ENCODE measurements at places on chromosomes 3 and 15.

DNA sequence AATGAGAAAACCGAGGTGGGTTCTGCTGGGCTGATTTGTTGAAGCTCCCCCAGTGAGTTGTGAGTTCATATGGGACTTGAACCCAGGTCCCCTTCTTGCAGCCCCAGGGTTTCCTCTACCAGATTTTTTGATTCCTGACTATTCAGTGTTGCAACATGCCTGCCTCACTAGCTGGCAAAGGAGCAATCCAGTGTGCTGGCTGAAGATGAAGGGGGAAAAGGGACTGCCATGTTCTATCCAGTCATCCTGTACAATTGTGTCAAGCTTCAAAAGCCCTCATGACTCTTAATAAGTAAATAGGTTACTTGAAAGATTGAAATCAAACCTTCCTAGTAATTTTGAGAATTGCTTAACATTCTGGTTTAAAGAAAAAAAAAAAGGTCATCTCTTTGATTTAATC lies 211.5 kb upstream of the TP63 start:
- no peak for DNase-seq

- DNase-seq, result no peak
Measured at GRCh38 chr3:9780910-9781309, 11.2 kb upstream of the CAMK1 start.

DNA sequence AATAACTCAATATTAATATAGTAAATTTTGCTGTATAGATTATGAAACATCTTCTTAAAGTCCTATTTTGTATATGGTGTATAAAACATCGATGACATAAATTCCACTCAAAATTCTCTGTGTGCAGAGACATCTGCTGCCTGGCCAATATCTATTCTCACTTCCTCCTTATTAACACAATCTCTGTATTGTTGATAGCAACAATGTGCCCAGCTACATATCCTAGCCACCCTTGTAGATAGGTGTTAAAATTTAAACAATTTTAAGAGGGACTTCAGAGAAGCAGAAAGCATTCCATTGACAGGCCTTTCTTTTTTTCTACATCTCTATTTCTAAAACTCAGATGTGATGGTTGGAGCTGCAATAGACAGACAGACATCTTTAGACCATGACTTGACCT lies 72.3 kb downstream of the FGF12 start:
- DNase-seq, result no peak

DNA sequence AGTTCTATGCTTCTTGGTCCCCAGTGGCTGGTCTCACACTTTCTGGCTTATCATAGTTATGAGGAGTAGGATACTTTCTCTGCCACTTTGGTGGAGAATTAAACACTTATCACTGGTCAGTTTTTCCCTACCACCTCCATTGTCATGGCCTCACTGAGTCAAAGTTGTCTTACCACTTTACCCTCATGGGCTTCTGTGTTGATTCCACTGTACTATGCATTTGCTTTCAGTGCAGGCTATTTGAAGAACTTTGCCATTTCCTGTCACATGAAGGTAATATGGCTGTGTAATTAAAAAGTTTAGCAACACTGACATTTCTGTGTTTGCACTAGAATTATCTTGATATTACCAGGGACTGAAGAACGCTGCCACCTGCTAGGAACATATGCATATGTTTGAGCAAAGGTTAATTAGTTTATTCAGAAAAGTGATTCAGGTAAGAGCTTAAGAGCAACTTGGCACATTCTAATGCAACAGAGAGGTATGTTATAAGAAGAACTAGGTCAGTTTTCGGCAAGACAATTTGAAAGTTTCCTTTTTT lies 377.3 kb downstream of the PDCD6IP start:
- no peak for DNase-seq

DNA sequence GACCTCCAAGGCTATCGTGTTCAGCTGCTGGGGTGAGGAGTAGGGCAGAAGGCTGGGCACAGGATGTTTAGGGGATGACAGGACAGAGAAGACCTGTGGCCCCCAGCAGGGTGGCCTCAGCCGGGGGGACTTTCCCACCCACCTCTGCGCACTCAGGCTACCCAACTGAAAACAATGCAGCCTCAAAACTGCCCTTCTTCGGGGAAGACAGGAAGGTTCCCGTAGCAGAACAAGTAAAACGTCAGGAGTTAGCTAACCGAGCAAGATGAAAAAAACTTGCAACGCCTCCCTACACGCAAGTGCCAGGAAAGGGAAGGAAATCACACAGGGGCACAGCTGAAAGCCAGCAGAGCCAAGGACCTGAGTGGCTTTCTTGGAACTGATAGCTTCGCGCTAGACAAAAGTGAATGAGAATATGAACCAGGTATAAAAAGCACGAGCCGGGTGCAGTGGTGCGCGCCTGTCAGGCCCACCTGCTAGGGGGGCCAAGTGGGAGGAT lies 38.4 kb upstream of the FURIN start:
- DNase-seq, result no peak

DNA sequence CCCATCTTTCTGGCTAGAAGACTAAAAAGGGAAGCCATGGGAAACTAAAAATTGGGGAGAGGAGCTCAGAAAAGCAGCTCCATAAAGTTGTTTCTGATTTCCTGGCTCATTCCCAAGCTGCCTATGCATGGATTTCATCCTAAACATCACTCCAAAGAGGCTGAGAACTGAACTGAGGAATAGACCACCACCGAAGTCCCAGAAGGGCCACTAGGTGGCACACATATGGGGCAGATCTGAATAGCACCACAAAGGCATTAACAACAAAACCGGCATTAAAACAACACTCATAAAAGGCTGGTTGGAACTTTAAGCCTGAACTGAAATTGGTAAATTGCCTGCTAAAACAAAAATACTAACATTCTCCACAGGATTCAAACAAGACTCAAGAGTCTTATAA lies 106.3 kb downstream of the PLD1 start:
- peak; percentile 22 for DNase-seq

- DNase-seq, result no peak
Measured at GRCh38 chr15:38665586-38666305, 101.1 kb upstream of the RASGRP1 start.

DNA sequence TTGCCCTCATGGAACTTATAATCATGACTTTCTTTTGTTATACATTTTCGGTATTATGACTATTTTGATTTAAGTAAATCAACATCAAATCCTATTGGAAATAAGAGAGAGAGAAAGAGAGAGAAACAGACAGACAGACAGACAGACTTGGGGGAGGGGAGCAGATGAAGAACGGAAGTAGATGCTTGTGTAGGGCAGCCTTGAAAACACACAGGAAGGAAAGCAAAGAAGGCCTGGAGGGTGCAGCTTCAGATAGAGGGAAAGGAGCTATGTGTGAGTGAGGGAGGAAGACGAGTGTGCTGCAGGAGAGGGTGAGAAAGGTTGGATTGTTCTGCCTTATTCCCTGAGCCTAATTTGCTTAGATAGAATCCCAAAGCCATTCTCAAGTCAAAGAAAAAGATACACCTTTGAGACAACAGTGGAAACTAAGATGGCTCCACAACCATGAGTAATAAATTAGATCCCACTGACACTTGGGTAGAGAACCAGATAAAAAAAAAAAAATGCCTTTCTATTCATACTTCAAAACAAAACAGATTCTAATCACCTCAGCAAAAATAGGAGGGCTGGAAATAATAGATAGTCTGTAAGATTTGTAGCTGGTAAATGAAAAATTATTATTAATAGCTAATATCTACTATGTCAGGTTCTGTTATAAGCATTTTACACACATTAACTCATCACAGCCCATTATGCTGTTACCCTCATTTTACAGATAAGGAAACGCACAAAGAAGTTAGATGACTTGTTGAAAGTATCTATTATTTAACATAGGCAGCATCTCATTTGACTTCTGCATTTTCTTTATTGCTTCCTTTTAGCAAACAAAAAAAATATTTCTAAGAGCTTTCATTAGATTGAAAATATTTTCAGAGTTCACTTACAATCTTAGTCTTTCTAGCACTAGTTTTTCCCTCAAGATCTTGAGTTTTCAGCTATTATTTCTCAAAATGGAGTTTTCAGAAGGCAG lies 214.1 kb downstream of the TNIK start:
- DNase-seq, result no peak

- DNase-seq, result no peak
Measured at GRCh38 chr15:94263341-94264273, 32.2 kb downstream of the MCTP2 start.

DNA sequence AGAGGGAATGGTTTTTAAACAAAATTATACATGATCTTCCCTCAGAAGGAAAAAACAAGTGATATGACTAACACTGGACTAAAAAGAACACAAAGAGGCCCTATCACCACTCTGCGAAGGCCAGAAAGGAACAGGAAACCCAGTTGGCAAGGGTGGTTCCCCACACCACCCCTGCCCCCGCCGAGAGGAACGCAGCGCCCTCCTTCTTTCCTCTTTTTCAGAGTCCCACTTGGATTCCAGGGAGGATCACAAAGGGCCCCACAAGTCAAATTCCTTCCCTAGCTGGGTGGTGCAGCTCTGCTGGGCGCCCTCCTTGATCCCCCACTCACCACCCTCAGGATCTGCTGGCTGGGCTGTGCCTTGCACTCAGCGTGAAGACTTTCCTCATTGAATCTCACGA lies 29.8 kb downstream of the PLA1A start:
- no peak for DNase-seq

- no peak for DNase-seq
Measured at GRCh38 chr15:65914981-65915925, 46.0 kb downstream of the RAB11A start.

- no peak for DNase-seq
Measured at GRCh38 chr15:71337197-71337845, 222.1 kb downstream of the THSD4 start.

DNA sequence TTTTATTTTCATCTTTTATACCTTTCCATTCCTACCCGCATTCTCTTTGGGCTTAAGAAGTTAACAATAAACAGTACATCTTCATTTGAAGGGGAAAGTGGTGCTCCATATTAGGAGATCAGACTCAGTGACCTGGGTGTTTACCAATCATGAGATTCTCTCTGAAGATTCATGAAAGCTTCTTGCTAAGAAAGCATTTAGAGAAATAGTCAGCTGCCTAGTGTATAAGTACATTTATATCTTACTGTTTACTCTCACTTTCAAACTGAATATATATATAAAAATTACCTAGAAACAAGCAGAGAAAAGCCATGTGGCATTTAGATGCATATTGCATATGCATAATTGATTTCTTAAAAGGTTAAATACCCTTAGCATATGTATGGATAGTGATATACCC lies 100.5 kb downstream of the KCNH8 start:
- no peak for DNase-seq

GRCh38 chr3:14518432-14518802 lies 21.7 kb downstream of the GRIP2 start:
- no peak for DNase-seq

DNA sequence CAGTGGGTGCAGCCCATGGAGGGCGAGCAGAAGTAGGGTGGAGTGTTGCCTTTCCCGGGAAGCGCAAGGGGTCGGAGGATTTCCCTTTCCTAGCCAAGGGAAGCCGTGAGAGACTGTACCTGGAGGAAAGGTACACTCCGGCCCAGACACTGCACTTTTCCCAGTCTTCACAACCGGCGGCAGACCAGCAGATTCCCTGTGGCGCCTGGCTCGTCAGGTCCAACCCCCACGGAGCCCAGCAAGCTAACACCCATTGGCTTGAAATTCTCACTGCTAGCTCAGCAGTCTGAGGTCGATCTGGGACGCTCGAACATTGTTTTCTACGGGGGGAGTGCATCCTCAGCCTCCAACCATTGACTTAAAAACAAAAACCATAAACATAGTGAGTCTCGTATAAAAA lies 26.5 kb downstream of the CCNB2 start:
- no peak for DNase-seq

DNA sequence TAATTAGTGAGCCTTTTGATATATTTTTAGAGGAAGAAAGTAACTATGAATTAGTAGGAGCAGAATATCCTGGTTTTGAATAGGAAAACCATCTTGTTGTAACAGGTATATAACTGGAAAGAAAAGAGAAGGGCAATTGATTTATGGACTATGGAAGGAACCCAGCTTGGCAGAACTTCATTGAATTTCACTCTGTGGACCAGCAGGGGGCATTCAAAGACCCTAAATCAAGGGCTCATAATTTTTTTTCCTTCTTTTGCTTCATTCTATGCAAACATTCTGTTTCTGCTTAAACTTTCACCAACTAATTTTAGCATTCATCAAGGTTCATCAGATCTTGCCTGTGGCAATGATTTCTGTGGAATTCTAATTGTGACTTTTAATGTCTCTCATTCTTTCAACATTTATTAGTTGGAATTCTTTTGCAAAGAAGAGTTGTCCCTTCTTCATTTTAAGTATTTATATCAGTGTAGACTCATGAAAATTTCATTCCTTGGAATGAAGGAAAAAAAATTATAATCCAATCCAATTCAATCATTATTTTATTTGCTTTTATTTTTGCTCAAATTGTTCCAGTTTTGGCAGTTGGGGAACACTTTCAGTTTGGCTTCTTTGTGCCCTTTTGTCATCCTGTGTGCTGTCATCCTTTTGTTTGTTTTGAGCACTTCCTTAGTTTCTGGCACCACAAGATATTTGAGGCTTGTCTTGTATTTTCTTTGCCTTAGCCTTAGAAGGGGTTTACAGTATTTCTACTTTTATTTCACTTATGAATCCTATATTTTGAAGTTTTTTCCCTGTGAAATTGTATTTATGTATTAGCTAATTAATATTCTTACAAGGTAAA lies 30.4 kb downstream of the NXPE3 start:
- DNase-seq, result peak; percentile 15

GRCh38 chr3:138188013-138188730 lies 1.1 kb downstream of the ARMC8 start:
- DNase-seq, result no peak

- DNase-seq, result no peak
Measured at GRCh38 chr3:159158213-159158612, 356.4 kb downstream of the MFSD1 start.

GRCh38 chr3:15654891-15655290 lies 53.3 kb downstream of the BTD start:
- DNase-seq, result no peak

DNA sequence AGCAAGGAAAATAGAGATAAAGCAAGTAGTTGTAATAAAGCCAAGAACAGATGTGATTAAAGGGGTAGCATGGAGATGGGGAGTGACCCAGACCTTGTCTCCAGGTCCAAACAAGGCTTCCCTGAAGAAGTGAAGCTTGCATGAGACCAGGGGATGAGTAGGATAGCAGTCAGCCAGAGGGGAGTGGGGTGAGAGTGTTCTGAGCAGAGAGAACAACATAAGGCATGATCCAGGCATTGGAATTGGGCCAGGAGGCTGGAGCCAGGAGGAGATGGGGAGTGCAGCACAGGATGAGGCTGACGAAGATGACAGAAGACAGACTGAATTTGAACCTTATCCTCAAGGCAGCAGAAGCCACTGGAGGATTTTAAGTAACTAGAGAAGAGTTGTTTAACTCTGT lies 7.2 kb downstream of the TMOD2 start:
- no peak for DNase-seq

GRCh38 chr15:95604634-95605036 lies 725.9 kb upstream of the NR2F2 start:
- DNase-seq, result no peak

- no peak for DNase-seq
Measured at GRCh38 chr3:24387000-24387399, 107.7 kb downstream of the THRB start.
